ENCODE measurements at places on chromosomes 6 and 20.

- no peak for DNase-seq
Observed at GRCh38 chr6:53244958-53245357, 96.3 kb upstream of the GCM1 start.

DNA sequence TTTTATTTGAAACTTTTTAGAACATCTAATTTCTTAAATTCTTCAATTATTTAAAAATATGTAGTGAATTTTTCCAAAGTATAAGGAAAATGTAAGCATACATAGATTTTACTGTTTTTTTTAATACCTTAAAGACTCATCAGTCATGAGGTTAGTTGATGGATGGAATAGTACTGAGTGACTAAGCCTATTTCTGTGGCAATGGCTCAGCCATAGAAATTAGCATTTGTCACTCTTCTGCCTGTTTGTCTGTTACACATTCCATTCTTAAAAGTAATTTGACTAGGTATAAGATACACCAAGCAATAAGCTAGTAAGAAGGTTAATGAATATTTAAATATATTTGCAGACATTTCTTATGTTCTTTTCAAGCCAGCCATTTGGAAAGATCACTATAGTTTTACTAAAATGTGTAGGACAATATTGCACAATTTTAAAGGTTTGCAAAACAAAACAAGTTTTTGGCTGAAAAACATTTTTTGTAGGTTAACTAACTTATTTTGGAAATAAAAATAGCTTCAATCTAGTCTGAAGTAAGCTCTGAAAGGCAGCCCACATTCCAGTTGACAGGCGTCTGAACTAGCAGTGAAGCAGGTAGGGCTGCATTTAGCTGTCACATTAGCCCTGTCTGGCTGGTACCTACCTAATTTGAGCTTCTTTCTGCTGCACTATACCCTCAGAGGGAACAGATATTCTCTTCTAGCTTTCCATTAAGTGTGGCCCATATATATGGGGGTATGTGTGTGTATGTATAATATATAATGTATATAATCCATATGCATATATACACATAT, 385.7 kb downstream of the GRIK2 start:
- DNase-seq, result no peak

GRCh38 chr6:64990652-64991304, 716.2 kb downstream of the EYS start:
- DNase-seq, result no peak

GRCh38 chr20:38297916-38298674, 5.9 kb upstream of the BPI start:
- no peak for DNase-seq

- no peak for DNase-seq
Observed at GRCh38 chr6:102402635-102403329, 1009.3 kb downstream of the GRIK2 start.

DNA sequence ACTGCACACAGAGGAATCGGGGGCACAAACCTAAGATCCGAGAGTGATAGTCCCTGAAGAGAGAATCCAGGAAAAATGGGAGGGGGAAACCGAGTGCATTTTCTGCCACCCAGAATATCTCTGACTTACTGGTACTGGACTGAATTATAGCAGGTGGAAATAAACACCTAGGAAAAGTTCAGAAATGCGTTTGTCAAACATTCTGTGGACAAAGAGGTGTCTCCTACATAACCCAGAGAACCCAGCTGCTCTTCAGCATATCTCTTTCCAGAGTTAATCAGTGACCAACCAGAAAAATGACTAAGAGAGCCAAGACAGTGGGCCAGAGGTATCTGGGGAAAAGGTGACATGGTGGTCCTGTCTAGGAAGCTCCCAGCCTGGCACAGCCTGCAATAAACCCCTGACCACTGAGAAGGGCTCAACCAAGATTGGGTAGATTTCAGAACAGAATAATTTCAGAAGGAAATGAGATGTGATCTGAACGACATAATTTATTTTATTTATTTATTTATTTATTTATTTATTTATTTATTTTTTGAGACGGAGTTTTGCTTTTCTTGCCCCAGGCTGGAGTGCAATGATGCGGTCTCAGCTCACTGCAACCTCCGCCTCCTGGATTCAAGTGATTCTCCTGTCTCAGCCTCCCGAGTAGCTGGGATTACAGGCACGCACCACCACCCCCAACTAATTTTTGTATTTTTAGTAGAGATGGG, 6.0 kb upstream of the VNN1 start:
- no peak for DNase-seq

DNA sequence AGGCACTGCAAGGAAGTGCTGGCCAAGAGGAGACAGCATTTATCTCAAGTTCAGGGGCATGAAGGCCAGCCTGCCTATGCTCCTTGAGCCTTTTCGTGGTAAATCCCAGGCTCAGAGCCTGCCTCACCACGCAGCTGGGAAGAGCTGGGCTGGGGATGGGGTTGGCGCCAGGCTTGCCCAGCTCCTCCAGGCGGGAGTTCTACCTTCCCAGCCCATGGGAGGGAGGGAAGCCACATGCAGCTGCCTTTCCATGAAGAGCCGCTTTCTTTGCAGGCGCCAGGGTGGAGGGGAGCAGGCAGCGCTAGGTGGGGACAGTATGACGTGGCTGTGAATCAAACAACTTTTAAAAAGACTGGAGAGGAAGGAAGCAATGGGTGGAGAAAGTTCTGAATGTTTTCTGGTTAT, 19.5 kb upstream of the SIRT5 start:
- no peak for DNase-seq

GRCh38 chr6:15849395-15849794, 186.6 kb upstream of the DTNBP1 start:
- DNase-seq, result no peak

GRCh38 chr6:72534236-72534635, 87.6 kb upstream of the KCNQ5 start:
- no peak for DNase-seq

GRCh38 chr6:142707255-142707654, 237.7 kb downstream of the HIVEP2 start:
- no peak for DNase-seq

GRCh38 chr20:15976047-15976736, 597.1 kb downstream of the KIF16B start:
- DNase-seq, result no peak

- DNase-seq, result no peak
Observed at GRCh38 chr6:22722913-22723312, 153.5 kb downstream of the HDGFL1 start.

DNA sequence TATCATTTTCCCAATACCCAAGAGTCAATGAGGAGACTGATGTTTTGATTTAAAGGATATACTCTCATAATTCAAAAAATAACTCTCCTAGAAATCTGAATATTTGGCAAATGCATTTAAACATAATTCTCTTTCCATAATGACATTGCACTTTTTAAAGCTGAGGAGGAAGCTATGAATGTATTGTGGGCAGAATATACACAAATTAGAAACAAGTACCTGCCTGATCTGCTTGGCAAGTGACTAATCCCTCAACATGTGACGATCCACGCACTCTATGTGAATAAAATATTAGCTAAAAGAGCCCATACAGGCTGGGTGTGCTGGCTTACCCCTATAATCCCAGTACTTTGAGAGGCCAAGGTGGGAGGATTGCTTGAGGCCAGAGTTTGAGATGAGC, 88.3 kb upstream of the CCDC28A start:
- DNase-seq, result no peak

GRCh38 chr6:52221302-52221701, 23.0 kb downstream of the IL17F start:
- DNase-seq, result no peak

- no peak for DNase-seq
Observed at GRCh38 chr6:157652601-157653363, 170.3 kb upstream of the SNX9 start.

DNA sequence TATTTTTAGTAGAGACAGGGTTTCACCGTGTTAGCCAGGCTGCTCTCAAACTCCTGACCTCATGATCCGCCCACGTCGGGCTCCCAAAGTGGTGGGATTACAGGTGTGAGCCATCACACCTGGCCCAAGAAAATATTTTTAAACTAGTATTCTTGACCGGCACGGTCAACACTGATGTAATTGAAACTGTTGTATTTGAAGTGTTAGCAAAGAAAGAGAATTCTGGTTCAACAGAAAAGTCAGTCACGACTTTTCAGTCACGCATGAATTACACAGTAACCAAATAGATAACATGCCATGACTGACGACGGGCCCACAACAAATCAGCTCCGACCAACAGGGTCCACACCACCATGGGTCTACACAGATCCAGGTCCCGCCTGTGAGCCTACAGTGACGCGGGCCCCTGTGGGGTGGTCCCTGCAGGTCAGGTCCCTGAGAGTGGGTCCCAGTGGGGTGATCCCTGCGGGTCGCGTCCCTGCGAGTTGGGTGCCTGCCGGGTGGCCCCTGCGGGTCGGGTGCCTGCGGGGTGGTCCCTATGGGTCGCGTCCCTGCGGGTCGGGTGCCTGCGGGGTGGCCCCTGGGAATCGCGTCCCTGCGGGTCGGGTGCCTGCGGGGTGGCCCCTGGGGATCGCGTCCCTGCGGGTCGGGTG, 1.0 kb downstream of the GMEB2 start:
- DNase-seq, result no peak

DNA sequence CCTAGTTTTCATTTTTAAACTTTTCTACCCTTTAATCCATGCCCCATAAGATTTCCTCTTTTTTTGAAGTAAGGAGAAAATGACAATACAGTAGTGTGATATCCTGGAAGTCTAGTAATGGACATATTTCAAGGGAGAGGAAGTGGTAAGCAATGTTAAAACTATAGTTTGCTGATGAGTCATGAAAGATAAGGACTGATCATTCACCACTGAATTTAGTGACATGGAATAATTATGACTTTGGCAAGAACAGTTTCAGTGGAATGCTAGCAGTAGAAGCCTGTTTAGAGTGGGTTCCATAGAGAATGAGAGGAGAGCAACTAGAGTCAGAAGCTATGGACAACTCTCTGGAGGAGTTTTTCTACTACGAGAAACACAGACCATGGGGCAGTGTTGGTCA, 24.9 kb upstream of the SLC2A12 start:
- no peak for DNase-seq

GRCh38 chr6:134420614-134421181, 102.8 kb upstream of the SGK1 start:
- no peak for DNase-seq

DNA sequence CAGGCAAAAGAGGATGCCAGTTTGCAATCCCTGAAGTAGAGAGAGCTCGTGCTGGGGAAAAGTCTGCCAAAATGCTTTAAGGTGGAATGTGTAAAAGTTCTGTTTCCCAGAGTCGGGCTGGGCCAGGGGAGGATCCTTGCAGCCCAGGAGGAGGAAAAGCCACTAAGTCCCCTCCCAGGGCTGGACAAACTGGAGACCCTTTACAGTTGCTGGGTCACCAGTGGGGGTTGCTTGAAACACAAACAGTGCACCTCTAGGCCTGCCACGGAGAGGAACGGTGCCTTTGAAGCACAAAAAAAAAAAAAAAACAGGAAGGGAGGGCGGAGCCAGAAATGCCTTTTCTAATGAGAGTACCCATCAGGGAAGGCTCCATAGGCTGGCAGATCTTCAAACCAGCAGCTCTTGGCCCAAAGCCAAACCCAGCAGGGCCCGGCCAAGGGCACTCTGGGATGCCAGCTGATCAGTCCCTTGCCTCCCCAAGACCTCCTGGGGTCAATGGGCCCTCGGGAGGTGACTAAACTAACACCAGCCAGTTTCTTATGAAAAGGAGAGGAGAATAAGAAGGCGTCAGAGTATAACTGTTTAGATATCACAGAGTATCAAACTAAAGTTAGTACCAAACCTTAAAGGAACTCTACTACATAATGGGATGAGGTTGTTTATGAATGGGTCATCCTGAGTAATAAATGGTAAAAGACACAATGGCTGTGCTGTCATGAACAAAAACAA, 23.7 kb downstream of the HLA-A start:
- no peak for DNase-seq

- no peak for DNase-seq
Observed at GRCh38 chr20:46159101-46159897, 41.2 kb downstream of the CD40 start.

DNA sequence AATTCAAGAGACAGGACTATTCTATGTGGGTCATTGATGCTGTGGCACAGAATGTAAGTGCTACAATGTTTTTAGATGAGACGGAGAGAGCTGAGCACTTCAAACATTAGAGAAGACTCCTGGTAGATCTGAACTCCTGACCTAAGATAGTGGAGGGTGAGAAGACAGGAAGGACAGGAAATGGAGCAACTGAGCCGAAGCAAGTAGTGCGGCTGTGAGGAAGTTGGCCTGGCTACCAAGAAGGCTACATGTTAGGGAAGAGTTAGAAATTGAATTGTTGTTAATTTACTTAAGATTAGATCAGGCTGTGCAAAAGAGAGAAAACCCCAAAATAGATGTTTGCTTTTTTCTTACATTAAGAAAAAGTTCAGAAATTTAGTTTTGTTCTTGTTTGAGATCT, 14.4 kb upstream of the MLIP start:
- no peak for DNase-seq

- no peak for DNase-seq
Observed at GRCh38 chr6:82785206-82785605, 280.4 kb downstream of the UBE3D start.

GRCh38 chr20:29756664-29757063, 1500.8 kb upstream of the DEFB115 start:
- DNase-seq, result no peak

GRCh38 chr6:155232848-155233247, 31.0 kb upstream of the CLDN20 start:
- DNase-seq, result no peak

DNA sequence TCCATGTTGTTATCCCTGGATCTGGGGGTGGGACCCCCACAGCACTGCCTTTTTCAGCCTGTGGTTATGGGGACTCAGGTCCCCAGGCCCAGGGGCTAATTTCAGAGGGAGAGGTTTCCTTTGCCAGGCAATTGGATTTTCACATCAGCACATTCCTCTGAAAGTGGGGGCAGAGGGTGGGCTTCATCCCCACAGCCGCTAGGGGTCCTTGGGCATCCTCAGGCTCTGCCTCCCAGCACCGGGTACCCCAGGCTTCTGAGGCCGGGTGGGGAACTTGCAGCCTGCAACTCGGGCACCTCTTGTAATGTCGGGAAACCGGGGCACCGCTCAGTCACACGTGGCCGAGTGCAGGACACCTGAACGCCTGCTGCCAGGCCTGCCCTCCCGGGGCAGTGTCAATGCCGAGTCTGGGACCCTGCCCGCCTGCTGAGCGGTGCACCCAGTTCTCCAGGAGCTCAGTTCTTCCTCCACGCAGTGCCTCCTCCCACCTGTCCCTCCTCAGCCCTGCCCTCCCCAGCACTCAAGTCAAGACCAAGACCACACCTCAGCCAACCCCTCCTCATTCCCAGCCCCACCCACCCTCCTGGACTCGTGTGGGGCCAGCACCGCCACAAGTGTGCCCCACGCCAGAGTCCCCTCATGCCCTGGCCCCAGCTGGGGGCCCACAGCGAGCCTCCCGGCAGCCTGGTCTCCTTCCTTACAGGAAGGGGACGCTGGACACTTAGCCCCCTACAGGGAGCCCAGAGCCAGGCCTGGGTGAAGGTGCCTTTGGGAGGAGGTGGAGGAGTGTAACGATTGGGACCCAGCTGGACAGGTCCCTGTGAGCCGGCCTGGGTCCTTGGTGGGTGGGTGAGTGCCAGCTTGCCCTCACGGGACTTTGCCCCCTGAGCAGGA, 8.8 kb upstream of the CHRNA4 start:
- no peak for DNase-seq

All from cortex of kidney (tissue), 1 donor.